ENCODE measurements at places on chromosomes 5 and 9.

DNA sequence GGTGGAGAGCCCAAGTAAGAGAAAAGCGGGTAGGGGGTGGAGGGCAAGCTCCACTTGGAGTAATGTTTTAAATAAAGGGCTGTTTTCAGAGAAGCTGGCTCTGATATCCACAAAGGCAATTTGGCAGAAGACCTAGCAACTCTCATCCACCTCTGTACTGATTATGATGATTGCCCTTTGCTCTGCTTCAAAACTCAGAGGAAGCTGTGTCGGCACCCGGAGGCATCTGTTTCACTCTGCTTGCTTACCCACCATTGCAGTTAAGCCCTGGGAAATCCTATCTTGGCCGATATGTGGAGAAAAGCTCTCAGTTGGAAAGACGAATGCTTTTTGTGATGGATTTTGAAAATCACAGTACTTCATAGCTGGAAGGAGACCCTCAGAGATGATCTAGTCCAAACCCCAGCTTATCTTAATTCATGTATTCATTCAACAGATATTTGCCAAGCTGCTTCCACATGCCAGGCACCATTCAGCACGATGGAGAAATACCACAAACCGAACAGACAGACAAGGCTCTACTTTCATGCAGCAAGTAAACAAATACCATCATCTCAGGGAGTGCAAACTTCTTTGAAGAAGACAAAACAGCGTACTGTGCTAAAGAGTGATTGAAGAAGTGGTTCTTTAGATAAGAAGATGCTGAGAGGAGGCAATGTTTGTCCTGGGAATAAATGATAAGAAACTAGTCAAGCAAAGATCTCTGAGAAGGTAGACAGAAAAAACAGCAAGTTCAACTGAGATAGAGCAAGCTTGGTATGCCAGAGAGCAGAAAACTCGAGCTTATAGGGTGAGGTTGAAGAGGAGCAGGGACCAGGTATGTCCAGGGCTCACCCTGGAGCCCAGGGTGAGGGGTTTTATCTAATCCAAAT is 140.4 kb upstream of the SPDL1 start:
- DNase-seq = no peak

DNA sequence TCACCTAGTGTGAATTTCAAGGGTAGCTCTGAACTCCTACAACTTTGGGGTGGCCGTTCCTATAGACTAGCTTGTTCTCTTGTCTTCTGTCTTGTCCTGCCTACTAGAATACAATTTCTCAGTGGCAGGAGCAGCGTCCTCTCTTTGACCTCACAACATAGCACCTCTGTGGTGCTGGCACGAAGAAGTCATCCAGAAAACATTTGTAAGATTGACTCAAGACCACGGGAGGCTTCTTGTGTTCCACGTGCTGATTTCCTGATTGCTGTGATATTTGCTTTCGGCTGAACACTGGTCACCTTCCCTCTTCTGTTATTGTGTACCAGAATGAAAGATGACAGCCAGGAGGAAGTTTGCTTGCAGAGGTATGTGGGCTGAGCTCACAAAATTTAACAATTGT is 27.0 kb downstream of the SLC1A1 start:
- no peak for DNase-seq

DNA sequence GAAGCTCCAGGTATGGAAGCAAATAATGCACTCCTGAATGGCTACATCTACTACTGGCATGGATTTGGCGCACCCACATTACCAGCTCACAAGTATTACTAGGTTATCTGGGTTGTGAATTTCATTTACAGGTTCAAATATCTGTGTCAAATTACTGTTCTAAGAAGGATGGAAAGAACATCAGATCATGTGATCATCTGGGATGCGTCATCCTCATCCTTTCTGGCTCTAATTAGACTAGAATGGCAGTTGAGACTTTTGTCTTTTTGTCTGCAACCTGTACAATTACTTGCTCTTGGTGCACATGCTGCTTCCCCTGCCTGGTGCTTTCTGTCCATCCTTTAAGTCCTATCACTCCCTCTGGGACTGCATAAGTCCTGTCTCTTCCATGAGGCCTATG is 64.1 kb downstream of the PJA2 start:
- DNase-seq = no peak

DNA sequence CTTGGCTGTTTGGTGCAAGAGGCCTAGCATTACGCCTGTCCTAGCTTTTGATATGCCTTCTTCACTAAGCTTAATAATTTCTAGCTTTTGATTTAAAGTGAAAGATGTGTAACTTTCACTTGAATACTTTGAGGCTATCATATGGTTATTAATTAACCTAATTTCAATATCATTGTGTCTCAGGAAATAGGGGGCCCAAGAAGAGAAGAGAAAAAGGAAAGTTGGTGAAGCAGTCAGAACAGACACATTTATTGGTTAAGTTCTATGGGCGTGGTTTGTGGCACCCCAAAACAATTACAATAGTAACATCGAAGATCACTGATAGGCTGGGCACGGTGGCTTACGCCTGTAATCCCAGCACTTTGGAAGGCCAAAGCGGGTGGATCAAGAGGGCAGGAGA is 40.9 kb upstream of the F2RL2 start:
- no peak for DNase-seq

DNA sequence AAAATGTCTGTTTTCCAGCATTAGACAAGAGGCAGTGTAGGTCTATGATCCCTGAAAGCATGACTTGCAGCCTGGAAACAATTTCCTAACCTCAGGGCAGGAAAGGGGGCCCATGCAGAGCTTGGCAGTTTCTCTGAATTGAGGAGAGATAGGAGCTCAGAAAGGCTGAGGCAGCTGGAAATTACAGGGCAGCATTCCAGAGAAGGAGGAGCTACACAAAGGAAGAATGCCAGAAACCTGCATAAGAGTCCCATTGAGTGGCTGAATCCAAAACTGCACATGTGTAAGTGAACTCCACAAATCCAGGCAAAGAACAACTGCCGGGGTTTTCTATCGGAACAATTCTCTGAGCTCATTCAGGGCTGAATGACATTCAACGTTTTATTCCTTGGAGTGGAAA is 346.8 kb downstream of the PIK3R1 start:
- DNase-seq = no peak

DNA sequence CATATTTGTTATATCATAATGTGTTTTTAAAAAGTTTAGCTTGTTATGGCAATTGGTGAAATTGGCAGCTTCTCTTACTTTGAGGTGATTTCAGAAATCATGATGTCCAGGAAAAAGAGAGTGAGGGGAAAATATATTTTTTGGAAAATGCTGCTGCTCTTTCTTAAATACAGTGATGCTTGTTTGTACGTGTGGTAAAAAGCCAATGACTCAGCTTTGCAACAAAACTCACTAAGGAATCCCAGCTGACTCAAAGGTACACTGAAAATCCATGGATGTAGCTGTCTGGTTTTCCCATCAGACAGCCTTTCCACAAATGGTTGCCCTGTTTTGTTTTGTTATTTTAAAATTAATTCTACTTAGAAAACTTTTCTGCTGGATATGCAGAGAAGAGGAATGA is 306.4 kb upstream of the PAPPA start:
- DNase-seq = no peak

DNA sequence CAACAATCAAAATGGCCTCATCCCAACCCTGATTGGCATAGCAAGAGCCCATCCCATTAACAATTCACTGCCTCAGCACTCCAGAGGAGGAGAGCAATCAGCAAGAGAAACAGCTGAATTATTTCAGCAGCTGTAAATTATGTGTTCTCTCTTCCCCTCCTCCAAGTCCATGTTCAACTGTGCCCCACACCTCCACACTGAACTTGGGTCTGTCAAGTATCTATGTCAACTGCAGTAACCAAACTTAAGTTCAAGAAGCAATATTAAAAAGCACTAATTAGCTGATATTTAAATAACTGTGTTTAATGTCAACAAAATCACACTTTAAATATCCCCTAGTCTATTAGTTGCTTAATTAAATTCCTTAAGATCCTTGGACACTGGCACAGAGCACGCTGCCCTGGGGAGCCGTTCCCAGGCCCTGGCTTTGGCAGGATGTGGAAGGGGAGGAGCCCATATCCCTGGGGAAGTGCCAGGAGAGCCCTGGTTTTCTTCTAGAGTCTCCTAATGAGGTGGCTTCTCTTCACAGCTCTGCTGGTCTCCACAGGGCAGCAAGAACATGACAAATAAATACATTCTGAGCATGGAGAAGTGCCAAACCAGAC is 50.6 kb downstream of the SIL1 start:
- no peak for DNase-seq

DNA sequence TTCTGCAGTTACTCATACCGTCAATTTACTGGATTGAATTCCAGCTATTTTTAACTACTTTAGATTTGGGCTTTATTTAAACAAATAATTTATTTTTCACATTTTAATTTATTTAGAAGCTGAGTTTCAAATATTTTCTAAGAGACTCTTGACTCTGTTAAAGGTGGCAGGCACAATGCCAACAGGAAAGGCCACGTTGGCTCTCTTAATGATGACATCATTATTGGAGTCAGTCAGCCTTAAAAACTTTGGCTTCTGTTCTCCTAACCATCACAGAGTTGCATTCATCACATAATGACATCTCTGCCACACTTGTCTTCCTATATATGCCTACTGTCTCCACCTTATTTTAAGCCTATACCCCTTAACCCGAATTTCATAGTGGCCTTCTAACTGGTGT is 172.3 kb upstream of the PLPPR1 start:
- DNase-seq = no peak

GRCh38 chr5:134526483-134527155 is 1.1 kb downstream of the JADE2 start:
- DNase-seq = peak; percentile 27

DNA sequence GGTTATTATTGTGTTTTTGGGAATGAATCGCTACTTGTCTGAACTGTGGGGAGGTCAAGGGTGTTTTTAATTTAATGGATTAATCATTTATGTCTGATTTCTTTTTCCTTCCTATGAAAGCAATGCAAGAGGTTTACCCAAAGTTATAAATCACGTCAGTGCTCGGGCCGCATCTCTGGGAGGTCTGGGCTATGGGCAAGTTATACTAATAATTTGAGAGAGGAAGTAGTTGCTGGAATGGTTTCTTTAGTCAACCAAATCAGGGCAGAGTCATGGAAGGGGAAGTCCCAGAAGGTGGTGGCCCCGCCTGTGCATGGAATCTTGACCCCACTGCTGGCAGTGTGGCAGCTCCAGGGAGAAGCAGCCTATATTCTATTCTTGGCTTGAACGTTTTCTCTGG is 180.2 kb downstream of the HSPA4 start:
- no peak for DNase-seq

- DNase-seq = no peak
Observed at GRCh38 chr5:72837524-72838096, 21.1 kb downstream of the TNPO1 start.

- no peak for DNase-seq
Observed at GRCh38 chr5:133680830-133681565, 68.7 kb upstream of the FSTL4 start.
